Breast epithelium (tissue), 4 donors: ENCODE measurements at places on chromosomes 5 and 9. TPM values are rescaled to one million over a fixed set of nuclear protein-coding genes. Genes with fewer than 3 reads are reported as not detected.

DNA sequence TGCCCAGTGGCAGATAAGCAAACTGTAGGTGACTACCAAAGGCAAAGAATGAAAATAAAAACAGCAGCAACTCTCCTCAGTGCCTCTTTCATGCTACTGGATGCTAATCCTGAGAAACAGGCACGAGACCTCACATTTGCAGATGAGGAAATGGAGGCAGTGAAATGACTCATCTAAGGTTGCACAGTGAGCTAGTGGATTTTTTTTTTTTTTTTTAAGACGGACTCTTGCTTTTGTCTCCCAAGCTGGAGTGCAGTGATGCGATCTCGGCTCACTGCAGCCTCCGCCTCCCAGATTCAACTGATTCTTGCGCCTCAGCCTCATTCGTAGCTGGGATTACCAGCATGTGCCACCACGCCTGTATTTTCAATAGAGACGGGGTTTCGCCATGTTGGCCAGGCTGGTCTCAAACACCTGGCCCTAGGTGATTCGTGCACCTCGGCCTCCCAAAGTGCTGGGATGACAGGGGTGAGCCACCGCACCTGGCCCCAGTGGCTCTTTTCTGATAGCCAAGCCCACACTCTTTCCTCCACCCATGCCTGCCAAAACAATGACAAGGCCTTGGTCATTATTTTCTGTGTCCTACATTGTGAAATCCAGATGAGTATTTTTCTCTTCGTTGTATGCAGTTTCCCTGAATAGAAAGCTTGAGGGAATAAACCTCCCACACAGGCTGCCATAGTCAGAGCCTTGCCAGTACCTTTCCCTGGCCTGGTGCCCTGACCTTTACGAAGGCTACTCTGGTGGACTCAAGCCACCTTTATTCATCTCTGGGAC lies 19.2 kb downstream of the DOCK2 start:
- H3K4me1 ChIP-seq = no peaks in the 10 kb centered on the region
- no peaks in the 10 kb centered on the region for H3K27me3 ChIP-seq
- no peaks in the 10 kb centered on the region for H3K36me3 ChIP-seq
- H3K27ac ChIP-seq = no peak overlapping the region

The EIF4EBP3 gene
- total RNA-seq = 38.1 TPM

The PCDHGA6 gene
- 8.5 TPM for total RNA-seq

DNA sequence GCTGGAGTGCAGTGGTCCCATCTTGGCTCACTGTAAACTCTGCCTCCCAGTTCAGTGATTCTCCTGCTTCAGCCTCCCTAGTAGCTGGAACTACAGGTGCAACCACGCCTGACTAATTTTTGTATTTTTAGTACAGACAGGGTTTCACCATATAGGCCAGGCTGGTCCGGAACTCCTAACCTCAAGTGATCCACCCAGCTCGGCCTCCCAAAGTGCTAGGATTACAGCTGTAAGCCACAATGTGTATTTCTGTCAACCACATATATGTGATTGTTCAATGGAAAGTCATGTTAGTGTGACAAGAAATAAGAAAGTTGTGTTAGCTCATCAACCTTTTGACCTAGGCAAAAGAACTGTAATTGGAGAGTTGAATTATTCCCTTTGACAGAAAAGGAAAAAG lies 677.1 kb upstream of the CHD1 start:
- DNase-seq = no peak
- no peak overlapping the region for H3K4me3 ChIP-seq
- H3K36me3 ChIP-seq = no peaks in the 10 kb centered on the region
- H3K27me3 ChIP-seq = no peaks in the 10 kb centered on the region

DNA sequence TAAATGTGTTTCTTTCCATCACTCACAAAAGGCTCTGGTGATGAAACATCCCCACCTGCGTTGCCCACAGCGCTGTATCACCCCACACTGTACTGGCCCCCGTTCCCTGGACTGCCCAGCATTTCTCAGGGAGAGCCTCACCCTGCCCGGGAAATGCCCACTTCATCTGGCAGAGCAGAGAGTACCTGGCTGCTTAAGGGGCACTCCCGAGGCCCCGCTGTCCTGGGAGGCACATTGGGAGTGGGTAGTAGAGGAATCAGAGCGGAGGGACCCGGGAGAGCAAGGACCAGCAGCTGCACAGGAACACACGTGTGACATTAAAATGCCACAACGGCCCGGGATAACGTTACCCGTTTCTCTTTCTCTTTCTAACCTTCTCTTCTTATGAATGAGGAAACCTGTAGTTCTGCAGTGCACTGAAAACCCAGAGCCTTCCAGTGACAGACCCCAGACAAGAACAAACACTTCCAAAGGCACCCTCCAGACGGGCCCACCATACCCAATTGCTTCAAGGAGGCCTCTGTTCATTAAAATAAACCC lies 110.0 kb downstream of the ROR2 start:
- H3K4me1 ChIP-seq = no peaks in the 10 kb centered on the region
- DNase-seq = no peak
- peak overlapping the region; percentile 19 for H3K27ac ChIP-seq
- no peaks in the 10 kb centered on the region for H3K36me3 ChIP-seq
- no peaks in the 10 kb centered on the region for H3K27me3 ChIP-seq

- no peak overlapping the region for H3K27ac ChIP-seq
- H3K4me3 ChIP-seq = no peak overlapping the region
- H3K4me1 ChIP-seq = no peaks in the 10 kb centered on the region
- H3K36me3 ChIP-seq = no peaks in the 10 kb centered on the region
- no peak for DNase-seq
Measured at GRCh38 chr9:37551888-37552287, 24.3 kb downstream of the FBXO10 start.

The BTNL3 gene
- total RNA-seq = not detected

The ADRA1B gene
- 0.88 TPM for total RNA-seq
